ENCODE measurements at places on chromosomes 12 and 14.

DNA sequence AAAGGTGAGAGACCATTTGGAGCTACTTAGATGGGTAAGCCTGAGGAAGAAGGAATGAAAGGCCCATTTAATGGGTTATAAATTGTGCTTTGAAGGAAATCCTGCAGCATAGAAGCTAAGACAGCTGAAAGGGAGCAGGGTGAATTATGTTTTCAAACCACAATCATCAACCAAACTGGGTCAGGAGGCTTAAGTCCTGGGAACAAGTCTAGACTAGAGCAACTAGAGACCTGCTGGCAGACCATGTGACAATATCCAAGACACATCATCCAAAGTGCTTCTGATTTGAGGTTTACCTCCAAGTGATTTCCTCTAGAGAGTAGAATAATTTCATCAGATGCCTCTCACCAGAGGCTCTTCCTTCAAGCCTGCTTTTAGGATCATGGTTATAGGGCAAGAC lies 53.7 kb downstream of the MAP3K9 start:
- DNase-seq, result no peak

DNA sequence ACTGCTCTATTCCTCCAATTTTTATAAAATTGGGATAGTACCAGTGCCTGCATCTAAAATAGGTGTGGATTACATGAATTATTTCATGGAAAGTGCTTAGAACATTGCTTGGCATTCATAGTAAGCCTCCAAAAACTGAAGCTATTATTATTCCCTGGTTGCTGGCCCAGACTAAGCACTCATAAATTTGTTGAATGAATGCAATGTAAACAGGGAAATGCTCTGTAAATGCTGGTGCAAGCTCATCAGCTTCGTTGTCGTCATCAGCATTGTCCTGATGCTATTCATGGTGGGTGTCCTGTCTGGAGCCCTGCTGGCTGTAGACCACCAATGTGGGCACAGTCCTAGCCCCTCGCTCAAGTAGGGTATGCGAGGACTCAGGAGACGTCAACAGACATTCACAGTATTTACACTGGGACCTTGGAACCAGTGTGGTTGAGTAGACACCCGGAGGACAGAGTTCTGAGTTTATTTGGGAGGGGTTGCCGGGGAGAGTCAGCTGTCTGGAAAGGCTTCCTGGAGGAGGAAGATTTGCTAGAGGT lies 16.5 kb downstream of the BDKRB2 start:
- no peak for DNase-seq

DNA sequence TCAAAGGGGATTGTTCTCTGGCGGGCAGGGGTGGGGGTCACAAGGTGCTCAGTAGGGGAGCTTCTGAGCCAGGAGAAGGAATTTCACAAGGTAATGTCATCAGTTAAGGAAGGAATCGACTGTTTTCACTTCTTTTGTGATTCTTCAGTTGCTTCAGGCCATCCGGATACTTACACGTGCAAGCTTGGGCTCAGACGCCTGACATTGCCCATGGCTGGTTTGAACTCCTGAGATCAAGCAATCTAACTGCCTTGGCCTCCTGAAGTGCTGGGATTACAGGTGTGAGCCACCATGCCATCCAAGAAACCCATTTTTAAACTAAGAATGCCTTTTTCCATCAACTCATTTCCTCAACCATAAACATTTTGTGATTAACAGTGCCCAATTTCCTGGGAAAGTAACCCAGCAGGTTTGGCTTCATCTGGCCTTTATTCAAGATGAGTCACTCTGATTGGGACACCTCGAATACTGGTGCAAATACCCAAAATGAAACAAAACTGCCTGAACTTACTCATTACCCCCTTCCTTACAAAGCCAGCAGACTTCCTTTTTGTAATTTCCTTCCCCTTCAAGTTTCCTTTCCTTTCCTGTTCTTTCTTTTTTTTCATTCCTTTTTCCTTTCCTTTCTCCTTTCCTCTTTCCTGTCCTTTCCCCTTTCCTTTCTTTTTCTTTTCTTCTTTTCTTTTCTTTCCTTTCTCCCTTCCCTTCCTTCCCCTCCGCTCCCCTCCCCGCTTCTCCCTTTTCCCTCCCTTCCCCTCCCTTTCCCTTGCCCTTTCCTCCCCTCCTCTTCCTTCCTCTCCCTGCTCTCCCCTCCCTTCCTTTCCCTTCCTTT lies 10.2 kb upstream of the RNASE10 start:
- DNase-seq, result no peak

- DNase-seq, result no peak
Observed at GRCh38 chr14:105381446-105382342, 16.6 kb upstream of the TEX22 start.

DNA sequence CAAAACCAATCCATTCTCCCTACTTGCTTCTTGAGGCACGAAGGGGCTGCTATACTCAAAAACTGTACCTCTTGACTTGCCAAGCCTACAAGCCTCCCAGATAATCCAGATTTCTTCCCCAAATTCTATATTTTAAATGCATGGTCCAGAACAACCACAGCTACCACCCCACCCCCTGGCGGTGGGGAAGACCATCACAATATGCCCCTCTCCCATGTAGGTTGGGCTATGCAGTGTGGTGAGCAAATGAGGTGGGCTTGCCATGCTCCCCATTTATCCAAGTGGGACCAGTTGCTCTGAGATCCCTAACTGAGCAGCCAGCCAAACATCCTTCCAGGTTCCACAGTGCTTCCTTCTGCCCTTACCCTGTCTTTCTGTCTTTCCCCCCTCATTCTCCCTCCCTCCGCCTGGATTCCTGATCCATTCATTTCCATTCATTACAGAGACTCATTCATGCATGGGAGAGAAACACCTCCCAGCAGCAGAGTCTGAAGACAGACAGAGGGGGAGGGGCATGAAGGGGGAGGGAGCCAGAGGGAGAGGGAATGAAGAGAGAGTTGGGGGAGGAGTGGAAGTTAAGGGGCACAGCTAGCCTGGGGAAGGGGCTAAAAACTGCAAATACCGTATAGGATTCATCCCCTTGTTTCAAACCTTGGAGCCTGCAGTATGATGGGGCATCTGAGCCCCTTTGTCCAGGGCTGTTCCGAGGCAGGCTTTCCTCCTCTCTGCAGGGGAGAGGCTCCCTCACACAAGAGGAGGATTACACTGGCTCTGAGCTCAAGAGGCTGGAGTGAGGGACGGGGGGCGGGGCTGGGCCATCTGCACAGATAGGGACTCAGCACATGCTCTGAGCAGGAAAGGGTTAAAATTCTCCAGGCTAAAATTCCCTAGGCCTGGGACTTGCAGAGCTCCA lies 4.4 kb downstream of the ZNF219 start:
- DNase-seq, result no peak

DNA sequence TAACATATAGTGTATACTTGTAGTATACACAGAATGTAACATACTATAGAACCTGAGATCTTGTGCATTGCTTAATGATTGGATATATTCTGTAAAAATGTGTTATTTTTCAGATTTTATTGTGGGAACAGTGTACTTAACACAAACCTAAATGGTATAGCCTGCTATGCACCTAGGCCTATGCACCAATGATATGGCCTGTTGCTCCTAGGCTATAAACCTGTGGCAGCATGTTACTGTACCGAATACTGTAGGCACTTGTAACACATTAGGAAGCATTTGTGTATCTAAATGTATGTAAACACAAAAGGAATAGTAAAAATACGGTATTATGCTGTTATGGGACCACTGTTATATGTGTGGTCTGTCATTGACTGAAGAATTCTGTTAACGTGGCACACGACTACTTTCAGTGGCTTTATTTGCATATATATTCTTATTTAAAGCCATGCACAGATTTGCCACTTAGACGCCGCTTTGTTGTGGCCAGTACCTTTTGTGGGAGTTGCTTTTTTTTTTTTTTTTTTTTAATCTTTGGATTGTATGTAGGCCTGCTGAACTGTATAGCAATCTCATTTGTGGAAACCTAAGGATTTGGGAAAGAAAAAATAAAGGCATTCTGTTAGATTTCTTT lies 7.4 kb downstream of the PAPOLA start:
- DNase-seq, result no peak

Data from activated gamma-delta T cell treated with Interleukin-2 at 50 U/mL for 16 hours (primary cell).